ENCODE measurements at places on chromosomes 5 and 9. TPM values are rescaled to one million over a fixed set of nuclear protein-coding genes. Genes with fewer than 3 reads are reported as not detected.

The KIF4B gene
- not detected for total RNA-seq

The NKD2 gene
- total RNA-seq, result 3.2 TPM

- H3K4me3 ChIP-seq, result no peak overlapping the region
- H3K27ac ChIP-seq, result no peak overlapping the region
- H3K4me1 ChIP-seq, result no peaks in the 10 kb centered on the region
- no peaks in the 10 kb centered on the region for H3K27me3 ChIP-seq
- H3K36me3 ChIP-seq, result no peaks in the 10 kb centered on the region
Observed at GRCh38 chr9:115717711-115718173, 435.8 kb upstream of the PAPPA start.

DNA sequence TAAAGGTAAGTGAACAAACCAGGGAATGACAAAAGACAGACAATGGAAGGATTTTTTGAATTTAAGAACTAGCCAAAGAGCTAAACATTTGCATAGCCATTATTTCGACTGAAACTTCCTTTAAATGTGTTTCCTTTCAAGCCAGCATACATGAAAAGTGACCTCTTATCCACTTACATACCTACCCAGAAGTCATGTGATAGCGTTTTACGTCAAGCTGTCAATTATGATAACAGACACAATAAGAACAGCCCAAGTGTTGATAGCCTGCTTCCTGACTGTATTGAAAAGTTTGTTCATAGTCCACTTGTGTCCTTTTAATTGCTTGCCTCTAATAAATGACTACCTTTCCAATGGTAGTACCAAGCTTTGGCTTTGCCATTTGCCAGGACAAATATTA lies 206.0 kb downstream of the NFIB start:
- peaks cover 13% of the 10 kb centered on the region for H3K4me1 ChIP-seq
- no peak for DNase-seq
- H3K4me3 ChIP-seq, result no peak overlapping the region

- DNase-seq, result no peak
- H3K27me3 ChIP-seq, result no peaks in the 10 kb centered on the region
- H3K27ac ChIP-seq, result no peak overlapping the region
- H3K4me3 ChIP-seq, result no peak overlapping the region
- peaks cover 3% of the 10 kb centered on the region for H3K4me1 ChIP-seq
- no peaks in the 10 kb centered on the region for H3K36me3 ChIP-seq
Observed at GRCh38 chr9:126411225-126411947, 84.8 kb downstream of the MVB12B start.

The PHYKPL gene
- total RNA-seq, result 20.5 TPM

The BHMT gene
- 0.45 TPM for total RNA-seq

The TRIM23 gene
- total RNA-seq, result 16.6 TPM

DNA sequence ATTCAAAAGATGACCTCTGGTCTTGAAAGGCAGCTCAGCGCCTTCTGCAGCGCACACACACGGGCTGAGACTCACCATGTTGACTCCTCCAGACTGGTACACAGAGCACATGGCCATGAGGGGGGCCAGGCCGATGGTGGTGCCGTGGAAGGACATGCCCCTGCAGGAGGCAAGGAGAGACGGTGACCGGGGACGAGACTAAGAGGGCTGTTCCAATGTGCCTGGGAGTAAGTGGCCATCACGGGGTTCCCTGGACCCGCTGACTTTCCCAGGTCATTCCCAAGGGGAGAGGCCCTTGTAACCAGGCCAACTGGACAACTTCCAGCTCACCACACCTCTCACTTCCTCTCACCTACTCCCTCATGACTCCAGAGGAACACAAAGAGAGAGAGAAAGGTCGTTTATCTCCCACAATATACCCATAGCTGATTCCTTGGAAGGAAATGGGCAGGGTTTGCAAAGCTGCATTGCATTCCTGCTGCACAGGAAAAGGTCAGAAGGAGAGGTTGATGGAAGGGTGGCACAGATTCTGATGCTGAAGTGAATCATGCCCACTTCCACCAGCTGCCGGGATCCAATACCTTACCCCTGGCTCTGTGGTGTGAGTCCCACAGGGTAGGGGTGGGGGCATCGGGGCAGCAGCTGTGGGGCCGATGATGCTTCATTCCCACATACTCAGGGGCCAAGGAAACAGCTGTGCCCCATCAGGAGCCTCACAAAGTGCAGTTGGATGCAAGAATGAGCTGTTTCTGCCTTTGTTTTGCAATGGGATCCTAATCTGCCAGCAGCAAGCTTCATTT lies 47.2 kb downstream of the NIPAL4 start:
- no peaks in the 10 kb centered on the region for H3K36me3 ChIP-seq
- no peaks in the 10 kb centered on the region for H3K27me3 ChIP-seq
- no peak overlapping the region for H3K27ac ChIP-seq
- no peaks in the 10 kb centered on the region for H3K4me1 ChIP-seq
- no peak for DNase-seq

GRCh38 chr9:131017067-131017466 lies 8.1 kb downstream of the LAMC3 start:
- H3K27me3 ChIP-seq, result no peaks in the 10 kb centered on the region
- H3K36me3 ChIP-seq, result no peaks in the 10 kb centered on the region
- H3K4me1 ChIP-seq, result peaks cover 8% of the 10 kb centered on the region
- no peak overlapping the region for H3K27ac ChIP-seq

The TAF11L10 gene
- not detected for total RNA-seq

- no peaks in the 10 kb centered on the region for H3K4me1 ChIP-seq
- no peak overlapping the region for H3K4me3 ChIP-seq
- no peak for DNase-seq
- H3K36me3 ChIP-seq, result no peaks in the 10 kb centered on the region
- H3K27ac ChIP-seq, result no peak overlapping the region
Observed at GRCh38 chr9:134525841-134526583, 115.6 kb upstream of the COL5A1 start.

DNA sequence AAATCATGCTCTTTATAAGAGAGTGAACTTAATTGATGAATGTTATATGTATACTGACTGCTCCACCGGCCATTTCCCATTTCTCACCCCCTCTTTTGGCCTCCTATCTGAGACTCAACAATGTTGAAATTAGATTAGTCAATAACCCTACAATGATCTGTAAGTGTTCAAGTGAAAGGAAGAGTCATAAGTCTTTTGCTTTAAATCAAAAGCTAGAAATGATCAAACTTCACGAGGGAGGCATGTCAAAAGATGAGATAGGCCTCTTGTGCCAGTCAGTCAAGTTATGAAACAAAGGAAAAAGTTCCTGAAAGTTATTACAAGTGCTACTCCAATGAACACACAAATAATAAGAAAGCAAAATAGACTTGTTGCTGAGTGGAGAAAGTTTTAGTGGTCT lies 83.1 kb downstream of the NLN start:
- no peak for DNase-seq
- H3K4me1 ChIP-seq, result peaks cover 14% of the 10 kb centered on the region
- H3K36me3 ChIP-seq, result peaks cover 9% of the 10 kb centered on the region
- no peaks in the 10 kb centered on the region for H3K27me3 ChIP-seq
- H3K4me3 ChIP-seq, result no peak overlapping the region
- no peak overlapping the region for H3K27ac ChIP-seq

GRCh38 chr9:84261070-84261746 lies 79.3 kb downstream of the SLC28A3 start:
- H3K36me3 ChIP-seq, result no peaks in the 10 kb centered on the region
- no peaks in the 10 kb centered on the region for H3K4me1 ChIP-seq
- DNase-seq, result peak; percentile 89
- no peak overlapping the region for H3K4me3 ChIP-seq

The ANKRD18B gene
- total RNA-seq, result 14.7 TPM

DNA sequence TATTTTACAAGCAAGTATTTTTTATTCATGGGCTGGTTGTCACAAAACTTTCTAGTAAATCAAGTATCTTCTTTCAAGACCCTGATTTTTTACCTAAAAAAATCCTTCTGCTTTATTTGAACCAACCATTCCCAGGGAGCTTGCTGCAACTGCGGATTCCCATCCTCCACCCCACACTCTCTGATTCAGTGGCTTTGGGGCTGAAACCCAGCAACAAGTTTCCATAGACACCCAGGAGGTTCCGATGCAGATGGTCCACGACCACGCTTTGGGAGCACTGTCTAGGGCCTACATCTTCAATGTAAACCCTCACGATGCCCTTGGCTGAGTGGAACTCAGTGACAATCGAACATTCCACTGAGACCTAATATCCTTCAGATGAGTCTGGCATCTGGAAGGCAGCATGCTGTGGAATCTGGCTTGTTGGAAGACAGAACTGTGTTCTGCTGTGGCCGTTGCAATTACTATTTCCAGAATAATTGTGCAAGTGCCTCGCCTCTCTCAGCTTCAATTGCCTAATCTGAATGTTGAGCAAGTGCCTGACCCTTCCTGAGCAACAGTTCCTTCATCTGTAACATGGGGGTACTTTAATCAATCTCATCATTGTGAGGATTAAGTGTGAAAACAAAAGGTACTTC lies 105.1 kb downstream of the INSYN2B start:
- H3K4me1 ChIP-seq, result peaks cover 4% of the 10 kb centered on the region
- no peaks in the 10 kb centered on the region for H3K27me3 ChIP-seq
- H3K4me3 ChIP-seq, result no peak overlapping the region
- no peak overlapping the region for H3K27ac ChIP-seq
- H3K36me3 ChIP-seq, result no peaks in the 10 kb centered on the region

The ABHD17B gene
- total RNA-seq, result 86.5 TPM

- H3K4me1 ChIP-seq, result no peaks in the 10 kb centered on the region
- H3K27ac ChIP-seq, result no peak overlapping the region
- H3K36me3 ChIP-seq, result no peaks in the 10 kb centered on the region
- DNase-seq, result no peak
Observed at GRCh38 chr9:83477571-83477970, 60.6 kb downstream of the FRMD3 start.

GRCh38 chr9:37395229-37395628 lies 27.3 kb upstream of the GRHPR start:
- H3K4me3 ChIP-seq, result no peak overlapping the region
- no peaks in the 10 kb centered on the region for H3K27me3 ChIP-seq
- H3K4me1 ChIP-seq, result peaks cover 5% of the 10 kb centered on the region
- no peak overlapping the region for H3K27ac ChIP-seq
- H3K36me3 ChIP-seq, result no peaks in the 10 kb centered on the region

DNA sequence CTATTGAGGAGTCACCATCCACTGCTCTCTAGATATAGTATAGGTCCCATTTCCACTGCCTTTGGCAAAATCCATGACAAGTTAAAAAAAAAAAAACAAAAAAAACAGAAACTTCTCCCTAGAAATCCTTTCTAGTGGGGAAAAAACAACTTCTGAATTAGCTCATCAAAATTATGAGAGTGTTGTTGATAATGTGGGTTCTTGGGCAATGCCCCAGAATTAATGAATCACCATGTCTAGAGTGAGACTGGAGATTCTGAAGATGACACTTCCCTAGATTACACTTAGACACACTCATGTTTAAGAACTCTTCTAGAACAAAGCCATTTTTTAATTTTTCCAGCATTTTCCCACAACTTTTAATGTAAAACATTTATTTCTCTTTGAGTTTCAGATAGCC lies 728.0 kb upstream of the C9orf72 start:
- H3K4me1 ChIP-seq, result no peaks in the 10 kb centered on the region
- no peaks in the 10 kb centered on the region for H3K36me3 ChIP-seq
- H3K27ac ChIP-seq, result no peak overlapping the region
- H3K27me3 ChIP-seq, result no peaks in the 10 kb centered on the region
- no peak for DNase-seq

GRCh38 chr5:107470295-107470582 lies 200.5 kb downstream of the EFNA5 start:
- H3K27me3 ChIP-seq, result no peaks in the 10 kb centered on the region
- no peak overlapping the region for H3K4me3 ChIP-seq
- DNase-seq, result no peak
- H3K27ac ChIP-seq, result peak overlapping the region; percentile 36
- no peaks in the 10 kb centered on the region for H3K36me3 ChIP-seq

DNA sequence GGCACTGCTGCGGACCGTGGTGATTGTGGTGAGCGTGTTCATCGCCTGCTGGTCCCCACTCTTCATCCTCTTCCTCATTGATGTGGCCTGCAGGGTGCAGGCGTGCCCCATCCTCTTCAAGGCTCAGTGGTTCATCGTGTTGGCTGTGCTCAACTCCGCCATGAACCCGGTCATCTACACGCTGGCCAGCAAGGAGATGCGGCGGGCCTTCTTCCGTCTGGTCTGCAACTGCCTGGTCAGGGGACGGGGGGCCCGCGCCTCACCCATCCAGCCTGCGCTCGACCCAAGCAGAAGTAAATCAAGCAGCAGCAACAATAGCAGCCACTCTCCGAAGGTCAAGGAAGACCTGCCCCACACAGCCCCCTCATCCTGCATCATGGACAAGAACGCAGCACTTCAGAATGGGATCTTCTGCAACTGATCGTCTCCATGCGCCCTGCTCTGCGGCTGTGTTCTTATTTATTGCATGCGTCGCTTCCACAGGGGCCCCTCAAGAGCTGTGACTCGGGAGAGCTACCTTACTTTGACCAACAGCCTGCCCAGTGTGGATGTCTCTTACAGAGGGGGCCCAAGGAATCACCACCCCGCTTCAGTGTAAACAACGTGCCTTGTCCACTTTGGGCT lies 10.8 kb downstream of the S1PR3 start:
- no peak for DNase-seq
- no peak overlapping the region for H3K27ac ChIP-seq
- peaks cover 11% of the 10 kb centered on the region for H3K4me1 ChIP-seq
- H3K27me3 ChIP-seq, result no peaks in the 10 kb centered on the region
- no peak overlapping the region for H3K4me3 ChIP-seq
- H3K36me3 ChIP-seq, result no peaks in the 10 kb centered on the region

GRCh38 chr9:123682746-123683145 lies 247.2 kb downstream of the DENND1A start:
- H3K27me3 ChIP-seq, result no peaks in the 10 kb centered on the region
- no peaks in the 10 kb centered on the region for H3K36me3 ChIP-seq
- peaks cover 13% of the 10 kb centered on the region for H3K4me1 ChIP-seq
- H3K27ac ChIP-seq, result no peak overlapping the region
- DNase-seq, result no peak

GRCh38 chr5:97193355-97193688 lies 10.3 kb upstream of the RIOK2 start:
- H3K27me3 ChIP-seq, result no peaks in the 10 kb centered on the region
- no peak overlapping the region for H3K4me3 ChIP-seq
- H3K4me1 ChIP-seq, result no peaks in the 10 kb centered on the region
- DNase-seq, result no peak
- no peak overlapping the region for H3K27ac ChIP-seq

The KCTD16 gene
- 1.1 TPM for total RNA-seq

GRCh38 chr9:136189394-136190236 lies 15.3 kb downstream of the LHX3 start:
- peaks cover 54% of the 10 kb centered on the region for H3K27me3 ChIP-seq
- DNase-seq, result peak; percentile 57
- no peak overlapping the region for H3K27ac ChIP-seq
- peaks cover 31% of the 10 kb centered on the region for H3K4me1 ChIP-seq

The ECM2 gene
- total RNA-seq, result not detected

GRCh38 chr5:170477906-170478305 lies 25.9 kb upstream of the KCNIP1 start:
- no peak for DNase-seq
- H3K4me3 ChIP-seq, result no peak overlapping the region
- H3K27me3 ChIP-seq, result no peaks in the 10 kb centered on the region
- H3K36me3 ChIP-seq, result no peaks in the 10 kb centered on the region
- H3K27ac ChIP-seq, result no peak overlapping the region

All from neural progenitor cell (in vitro differentiated cells).